ENCODE measurements at places on chromosomes 7 and 10. TPM values are rescaled to one million over a fixed set of nuclear protein-coding genes. Genes with fewer than 3 reads are reported as not detected.

The STX1A gene
- 8.1 TPM for polyA plus RNA-seq

GRCh38 chr10:72261784-72262404 is 11.8 kb upstream of the DDIT4 start:
- no peaks in the 10 kb centered on the region for H3K36me3 ChIP-seq
- H3K27ac ChIP-seq, result peak overlapping the region; percentile 96
- H3K27me3 ChIP-seq, result no peaks in the 10 kb centered on the region
- peaks cover 64% of the 10 kb centered on the region for H3K4me1 ChIP-seq

DNA sequence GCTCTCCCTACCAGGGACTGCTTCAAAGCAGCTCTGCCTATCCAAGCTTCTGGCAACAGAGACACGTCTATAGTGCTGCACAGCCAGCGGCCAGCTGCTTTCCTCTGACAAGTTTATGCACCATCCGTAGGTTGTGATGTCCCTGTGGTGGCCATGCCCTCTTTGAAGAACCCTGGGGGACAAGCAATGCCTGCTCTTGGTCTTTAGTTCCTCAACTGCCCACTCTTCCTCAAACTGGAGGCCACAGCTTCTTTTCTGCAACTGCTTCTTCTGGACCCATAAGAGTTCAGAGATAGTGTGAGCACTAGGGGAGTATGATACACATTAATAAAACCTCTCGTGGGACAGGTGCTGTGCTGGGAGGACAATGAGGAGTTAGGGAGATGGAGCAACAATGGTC is 164.9 kb downstream of the ELMO1 start:
- H3K4me1 ChIP-seq, result peaks cover 11% of the 10 kb centered on the region
- no peak for DNase-seq
- no peak overlapping the region for H3K4me3 ChIP-seq
- H3K27me3 ChIP-seq, result no peaks in the 10 kb centered on the region
- no peak overlapping the region for H3K27ac ChIP-seq

- peaks cover 25% of the 10 kb centered on the region for H3K4me1 ChIP-seq
- no peaks in the 10 kb centered on the region for H3K27me3 ChIP-seq
- DNase-seq, result no peak
- H3K4me3 ChIP-seq, result no peak overlapping the region
- H3K27ac ChIP-seq, result no peak overlapping the region
- H3K36me3 ChIP-seq, result no peaks in the 10 kb centered on the region
Measured at GRCh38 chr7:80439894-80440821, 71.7 kb downstream of the GNAT3 start.

DNA sequence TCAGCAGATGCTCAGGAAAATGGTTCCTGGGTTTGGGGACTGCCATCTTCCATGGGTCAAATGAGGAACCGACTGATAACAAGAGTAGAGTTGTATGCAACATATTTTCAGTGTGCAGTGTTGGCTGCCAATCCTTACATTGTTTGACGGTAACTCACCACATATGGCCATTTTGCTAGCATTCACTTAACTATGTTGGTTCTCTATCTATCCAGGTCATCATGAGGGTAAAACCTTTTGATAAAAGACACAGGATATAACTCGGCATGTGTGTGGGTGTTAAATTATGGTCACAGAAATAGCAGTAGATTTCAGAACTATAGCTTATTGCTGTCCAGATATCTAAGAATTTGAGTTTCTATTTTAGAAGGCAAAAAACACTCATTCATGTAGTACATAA is 140.7 kb upstream of the AOAH start:
- H3K27ac ChIP-seq, result peak overlapping the region; percentile 1
- H3K4me1 ChIP-seq, result no peaks in the 10 kb centered on the region
- no peak for DNase-seq
- no peaks in the 10 kb centered on the region for H3K27me3 ChIP-seq

DNA sequence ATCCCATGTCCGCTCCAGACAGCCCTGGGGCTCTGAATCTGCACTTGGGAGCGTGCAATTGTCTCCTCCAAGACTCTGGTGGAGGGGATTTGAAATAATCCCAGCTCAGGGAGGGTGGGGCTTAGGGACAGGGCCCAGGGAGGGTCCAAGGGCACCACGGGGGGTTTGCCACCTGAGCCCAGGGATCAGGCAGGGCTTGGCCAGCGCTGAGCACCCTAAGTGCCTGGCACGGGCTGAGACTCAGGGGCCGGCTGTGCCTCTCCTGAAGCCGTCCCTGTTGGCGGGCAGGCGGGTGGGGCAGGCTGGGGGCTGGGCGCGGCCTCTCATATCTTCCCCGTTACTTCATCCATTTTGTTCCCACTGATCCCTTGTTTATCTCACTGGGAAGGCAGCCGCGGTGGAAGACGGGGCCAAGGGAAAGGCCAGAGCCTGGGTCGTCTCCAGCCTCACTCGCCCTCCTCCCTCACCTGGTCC is 41.8 kb upstream of the ELN start:
- H3K27me3 ChIP-seq, result no peaks in the 10 kb centered on the region
- H3K27ac ChIP-seq, result peak overlapping the region; percentile 78
- H3K36me3 ChIP-seq, result no peaks in the 10 kb centered on the region
- DNase-seq, result peak; percentile 66
- peaks cover 17% of the 10 kb centered on the region for H3K4me1 ChIP-seq

GRCh38 chr10:57333880-57334279 is 933.8 kb downstream of the IPMK start:
- DNase-seq, result no peak
- no peaks in the 10 kb centered on the region for H3K4me1 ChIP-seq
- no peak overlapping the region for H3K27ac ChIP-seq
- H3K36me3 ChIP-seq, result no peaks in the 10 kb centered on the region
- no peak overlapping the region for H3K4me3 ChIP-seq

DNA sequence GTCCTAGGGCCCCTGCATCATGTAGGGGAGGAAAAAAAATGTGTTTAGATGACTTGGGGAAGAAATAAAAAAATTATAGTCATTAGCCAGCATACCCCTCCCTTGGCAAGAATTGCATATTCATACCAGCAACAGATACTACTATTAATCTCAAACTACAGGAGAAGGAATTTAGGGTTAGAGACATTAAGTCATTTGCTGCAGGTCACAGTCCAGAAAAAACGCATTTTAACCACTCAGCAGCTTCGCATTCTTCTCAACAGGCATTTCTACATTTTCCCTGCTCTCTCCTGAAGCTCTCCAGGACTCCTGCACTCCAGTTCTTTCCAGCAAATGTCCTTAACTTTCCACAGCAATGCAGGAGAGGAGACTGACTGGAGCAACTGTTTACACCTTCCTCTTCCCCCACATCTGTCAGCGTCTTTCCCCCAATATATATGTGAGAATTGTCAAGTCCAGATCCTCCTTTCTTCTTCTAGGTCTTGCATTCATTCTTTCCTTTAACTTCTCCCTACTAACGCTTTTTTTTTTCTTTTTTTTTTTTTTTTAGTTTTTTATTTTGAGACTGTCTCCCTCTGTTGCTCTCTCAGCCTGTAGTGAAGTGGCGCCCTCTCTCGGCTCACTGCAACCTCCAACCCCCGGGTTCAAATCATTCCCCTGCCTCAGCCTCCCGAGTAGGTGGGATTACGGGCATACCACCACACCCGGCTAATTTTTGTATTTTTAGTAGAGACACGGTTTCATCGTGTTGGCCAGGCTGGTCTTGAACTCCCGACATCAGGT is 35.6 kb downstream of the PRPS1L1 start:
- no peak for DNase-seq
- no peaks in the 10 kb centered on the region for H3K27me3 ChIP-seq
- H3K4me1 ChIP-seq, result no peaks in the 10 kb centered on the region
- no peak overlapping the region for H3K27ac ChIP-seq

DNA sequence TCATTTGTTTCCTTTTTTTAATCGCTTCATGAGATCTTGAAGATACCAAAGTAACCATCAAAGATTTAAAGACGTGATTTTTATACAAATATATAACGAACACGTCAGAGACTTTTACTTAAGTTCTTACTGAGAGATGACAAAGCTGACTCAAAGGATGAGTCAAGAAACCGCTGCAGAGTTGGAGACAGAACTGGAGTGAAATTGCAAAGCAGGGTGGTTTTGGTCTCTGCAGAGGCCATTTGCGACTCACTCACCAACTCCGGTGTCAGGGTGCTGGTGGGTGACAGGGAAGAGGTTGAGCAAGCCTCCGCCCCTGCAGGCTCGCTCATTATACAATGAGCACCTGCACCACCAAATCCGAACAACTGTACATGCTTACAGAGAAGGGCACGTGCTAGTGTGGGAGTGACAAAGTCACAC is 75.2 kb downstream of the DNAJB6 start:
- DNase-seq, result no peak
- no peak overlapping the region for H3K4me3 ChIP-seq
- no peaks in the 10 kb centered on the region for H3K4me1 ChIP-seq
- no peak overlapping the region for H3K27ac ChIP-seq
- no peaks in the 10 kb centered on the region for H3K27me3 ChIP-seq

GRCh38 chr10:130127364-130128061 is 8.7 kb upstream of the GLRX3 start:
- H3K27ac ChIP-seq, result no peak overlapping the region
- H3K27me3 ChIP-seq, result peaks cover 19% of the 10 kb centered on the region
- no peaks in the 10 kb centered on the region for H3K36me3 ChIP-seq

DNA sequence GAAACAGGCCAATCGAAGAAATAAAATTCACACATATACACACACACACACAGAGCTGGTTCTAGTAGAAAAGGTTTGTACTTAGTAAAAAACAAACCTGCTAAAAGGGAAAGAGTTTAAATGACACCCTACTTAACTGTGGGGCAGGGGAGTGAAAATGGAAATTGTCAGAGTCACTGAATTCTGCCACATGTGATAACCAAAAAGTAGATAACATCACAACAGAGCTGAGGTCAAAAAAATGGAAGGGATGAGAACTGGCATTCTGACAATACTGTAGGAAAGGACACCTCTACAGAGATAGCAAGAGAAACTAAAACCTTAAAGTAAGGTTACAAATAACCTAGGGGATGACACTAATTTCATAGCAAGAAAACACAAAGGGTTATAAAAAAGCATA is 74.6 kb downstream of the CACUL1 start:
- no peaks in the 10 kb centered on the region for H3K4me1 ChIP-seq
- DNase-seq, result no peak
- H3K27ac ChIP-seq, result no peak overlapping the region
- H3K4me3 ChIP-seq, result no peak overlapping the region

Data from stomach (tissue), 19 donors.